ENCODE measurements at places on chromosomes 7 and 10. TPM values are rescaled to one million over a fixed set of nuclear protein-coding genes. Genes with fewer than 3 reads are reported as not detected.

Gene FAM170B
- total RNA-seq, result not detected

Gene CYP3A4
- total RNA-seq, result not detected

Gene TSPAN33
- 47.1 TPM for total RNA-seq

Gene PSD
- 5.6 TPM for total RNA-seq

Gene TEX36
- not detected for total RNA-seq

Gene COBL
- 36.5 TPM for total RNA-seq

Gene CPA5
- not detected for total RNA-seq

Gene TPK1
- total RNA-seq, result 1.8 TPM

Gene DKK1
- 0.61 TPM for total RNA-seq

Gene SHH
- total RNA-seq, result not detected

Gene RPEL1
- not detected for total RNA-seq

Gene ZDHHC16
- 50.4 TPM for total RNA-seq

Gene EFCAB10
- total RNA-seq, result 3.1 TPM

Gene FOXP2
- total RNA-seq, result 0.43 TPM

Gene MALRD1
- total RNA-seq, result 0.32 TPM

Gene RBP3
- total RNA-seq, result not detected
